MV-4-11 (cell line): ENCODE measurements at places on chromosomes 1 and 21.

DNA sequence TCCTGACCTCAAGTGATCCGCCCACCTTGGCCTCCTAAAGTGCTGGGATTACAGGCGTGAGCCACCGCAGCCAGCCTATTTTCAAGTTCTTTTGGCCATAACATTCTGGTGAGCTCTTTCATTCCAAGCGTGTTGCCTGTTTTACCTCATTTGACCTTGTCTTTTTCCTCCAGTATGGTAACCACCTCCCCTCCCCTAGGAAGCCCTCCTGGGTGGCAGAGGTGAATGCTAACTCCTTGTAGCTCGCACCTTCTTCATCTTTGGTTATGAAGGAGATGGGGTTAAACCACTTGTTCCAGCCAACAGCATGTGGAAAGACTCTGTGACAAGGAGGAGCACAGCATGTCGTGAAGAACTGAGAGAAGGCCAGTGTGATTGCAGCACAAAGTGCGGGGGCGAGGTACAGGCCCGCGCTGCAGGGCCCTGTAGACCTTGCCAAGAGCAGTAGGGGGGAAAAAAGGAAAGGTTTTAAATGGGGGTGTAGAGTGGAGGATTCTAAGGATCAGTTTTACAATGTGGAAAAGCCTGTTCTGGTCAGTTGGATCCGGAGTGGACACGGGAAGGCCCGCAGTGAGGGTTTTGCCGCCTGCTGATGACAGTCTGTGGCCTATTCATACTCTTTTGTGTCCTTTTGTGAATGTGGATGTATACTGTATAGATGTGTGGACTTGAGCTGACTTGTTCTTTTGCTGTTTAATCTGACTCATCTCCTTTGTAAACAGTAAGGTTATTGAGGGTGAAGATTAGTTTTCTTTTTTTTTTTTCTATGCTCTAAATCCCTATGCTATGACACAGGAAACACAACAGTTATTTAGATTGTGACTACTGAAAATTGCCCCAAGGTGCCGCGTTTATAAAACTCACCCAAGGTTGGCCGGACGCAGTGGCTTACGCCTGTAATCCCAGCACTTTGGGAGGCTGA is 7.5 kb upstream of the ZNF436 start:
- DNase-seq: no peak

DNA sequence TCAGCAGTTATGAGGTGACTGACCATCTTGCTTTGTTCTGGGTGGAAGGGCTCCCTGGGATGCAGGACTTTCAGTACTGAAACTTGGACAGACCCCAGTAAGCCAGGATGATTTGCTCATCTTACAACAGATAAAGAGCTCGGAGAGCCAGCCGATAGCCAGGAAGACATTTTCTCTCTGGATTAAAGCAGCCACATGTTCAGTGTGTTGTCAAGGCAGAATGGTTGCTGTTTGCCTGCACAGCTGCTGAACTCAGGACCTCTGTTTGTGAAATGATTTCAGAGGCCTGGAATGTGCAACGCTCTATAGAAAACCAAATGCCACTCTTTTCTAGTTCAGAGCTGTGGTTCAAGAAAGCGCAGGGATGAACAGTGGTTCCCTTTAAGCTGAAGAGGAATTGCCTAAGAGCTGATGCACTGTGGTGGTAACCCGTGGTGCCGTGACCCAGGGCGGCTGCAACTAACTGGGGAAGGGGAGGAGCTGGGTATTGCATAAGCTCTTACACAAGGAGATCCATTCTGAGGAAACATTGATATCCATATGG is 40.7 kb downstream of the CASQ2 start:
- DNase-seq: peak; percentile 99

- no peak for DNase-seq
These were observed 9.9 kb upstream of the TDRD10 start for GRCh38 chr1:154492115-154492514.

DNA sequence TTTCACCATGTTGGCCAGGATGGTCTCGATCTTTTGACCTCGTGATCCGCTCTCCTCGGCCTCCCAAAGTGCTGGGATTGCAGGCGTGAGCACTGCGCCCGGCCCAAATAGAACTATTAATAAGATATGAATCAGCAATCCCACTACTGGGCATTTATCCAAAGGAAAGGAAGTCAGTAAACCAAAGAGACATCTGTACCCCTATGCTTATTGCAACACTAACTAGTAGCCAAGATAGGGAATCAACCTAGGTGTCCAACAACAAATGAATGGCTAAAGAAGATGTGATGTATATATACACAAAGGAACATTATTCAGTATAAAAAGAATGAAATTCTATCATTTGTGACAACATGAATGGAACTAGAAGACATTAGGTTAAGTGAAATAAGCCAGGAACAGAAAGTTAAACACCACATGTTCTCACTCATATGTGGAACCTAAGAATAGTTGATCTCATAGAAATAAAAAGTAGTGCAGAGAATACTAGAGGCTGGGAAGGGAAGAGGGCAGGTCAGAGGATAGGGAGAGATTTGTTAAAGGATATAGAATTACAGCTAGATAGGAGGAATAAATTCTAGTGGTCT is 48.8 kb downstream of the XPR1 start:
- peak; percentile 50 for DNase-seq

GRCh38 chr1:203340112-203340790 is 10.7 kb downstream of the FMOD start:
- peak; percentile 68 for DNase-seq

DNA sequence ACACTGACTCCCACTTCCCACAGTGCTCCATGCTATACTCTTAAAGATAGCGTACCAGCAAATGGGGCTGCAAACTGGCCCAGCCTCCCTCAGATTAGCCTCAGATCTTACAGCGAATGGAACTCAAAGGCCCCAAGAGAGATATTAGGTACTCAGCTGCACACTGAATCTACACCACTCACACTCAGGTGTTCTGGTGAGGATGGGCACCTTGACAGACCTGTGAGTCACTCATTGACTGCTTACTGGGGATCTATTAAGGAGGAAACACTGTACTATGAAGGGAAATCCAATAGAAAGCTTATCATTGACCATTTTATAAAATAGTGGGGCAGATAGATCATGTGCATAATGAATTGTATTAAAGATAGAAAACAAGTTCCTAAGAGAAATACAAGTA is 164.3 kb upstream of the ATP1B1 start:
- no peak for DNase-seq

DNA sequence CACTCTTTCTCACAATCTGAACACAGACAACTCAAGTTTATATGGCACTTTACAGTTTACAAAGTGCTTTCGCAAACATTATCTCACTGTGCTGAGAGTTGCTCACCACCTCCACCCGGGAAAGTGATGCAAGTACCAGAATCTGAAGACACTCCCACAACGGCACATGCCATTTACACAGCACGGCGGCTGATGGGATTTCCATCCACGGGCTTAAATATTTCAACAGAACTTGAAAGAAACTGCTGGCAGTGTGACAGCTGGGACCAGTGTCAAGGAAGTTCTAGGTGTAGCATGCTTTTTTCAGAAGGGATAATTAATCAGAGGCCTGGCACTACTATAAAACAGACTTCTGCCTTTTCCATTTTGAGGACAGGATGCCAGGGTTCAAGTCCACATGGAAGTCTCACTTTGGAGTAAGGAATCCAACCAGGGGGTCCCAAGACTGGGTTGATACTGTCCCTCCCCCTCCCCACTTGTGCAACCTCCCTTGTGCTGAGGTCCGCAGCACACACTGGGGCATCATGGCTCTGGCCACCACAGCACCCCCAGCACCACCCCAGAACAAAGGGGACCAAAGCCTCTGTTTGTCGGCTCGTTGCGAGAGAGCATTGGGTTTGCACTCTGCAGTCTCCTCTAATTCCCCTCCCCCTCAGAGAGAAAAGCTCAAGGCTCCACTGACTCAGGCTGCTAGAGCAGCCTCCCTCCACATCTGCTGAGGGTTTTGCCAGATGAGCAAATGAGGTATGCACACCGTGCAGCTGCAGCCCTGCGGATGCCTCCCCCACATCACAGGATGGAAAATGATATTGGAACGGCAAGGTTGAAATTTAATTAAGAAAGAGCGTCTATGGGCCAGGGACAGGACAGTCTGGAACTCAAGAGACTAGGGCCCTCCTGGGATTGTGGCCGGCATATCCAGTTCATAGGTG is 154.9 kb downstream of the TGFBR3 start:
- peak; percentile 80 for DNase-seq

DNA sequence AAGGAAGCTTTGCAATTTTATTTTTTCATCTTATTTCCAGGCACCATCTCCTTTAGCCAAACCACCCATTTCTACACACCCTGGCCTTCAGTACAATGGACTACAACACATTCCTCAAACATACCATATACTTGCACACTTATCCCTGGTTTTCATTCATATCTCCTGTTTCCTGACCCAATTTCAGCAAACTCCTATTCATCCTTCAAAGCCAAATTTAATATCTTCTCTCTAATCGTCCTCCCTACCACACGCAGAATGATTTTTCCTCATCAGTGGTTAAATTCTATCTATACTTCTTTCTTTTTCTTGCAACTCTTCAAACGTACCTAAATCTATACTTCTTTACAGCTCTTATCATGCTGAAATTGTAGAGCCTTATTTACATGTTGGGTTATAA is 2.9 kb downstream of the DENND2C start:
- DNase-seq: no peak

DNA sequence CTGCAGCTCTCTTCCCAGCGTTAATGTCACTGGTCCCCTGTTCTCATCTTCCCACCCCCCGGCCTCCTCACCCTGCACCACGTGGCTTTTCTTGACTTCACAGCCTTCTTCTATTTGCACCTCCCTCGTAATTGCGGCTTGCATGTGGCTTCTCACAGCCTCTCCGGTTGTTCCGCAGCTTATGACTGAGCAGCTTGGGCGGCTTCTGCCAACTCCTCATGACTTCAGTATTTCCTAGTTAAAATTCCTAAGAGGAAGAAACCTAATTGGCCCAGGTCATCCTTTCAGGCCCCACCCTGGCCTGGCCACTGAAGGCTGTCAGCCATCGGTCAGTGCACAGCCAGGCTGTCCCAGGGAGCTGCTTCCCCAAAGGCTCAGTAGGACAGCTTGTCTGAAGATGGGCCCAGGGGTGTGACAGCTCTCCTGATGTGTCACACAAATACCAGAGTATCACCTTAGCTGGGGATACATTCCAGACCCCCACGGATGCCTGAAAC is 8.6 kb upstream of the RERE start:
- DNase-seq: no peak

GRCh38 chr1:224493269-224493668 is 58.7 kb upstream of the WDR26 start:
- DNase-seq: no peak

- DNase-seq: no peak
These were observed 74.0 kb downstream of the MAB21L3 start for GRCh38 chr1:116185161-116185701.

GRCh38 chr1:21930629-21931170 is 6.4 kb downstream of the HSPG2 start:
- DNase-seq: no peak

- peak; percentile 44 for DNase-seq
These were observed 18.1 kb downstream of the LRIF1 start for GRCh38 chr1:110945626-110946025.

GRCh38 chr1:55039342-55040082 is at the start of gene PCSK9:
Gene PCSK9 (plus strand): TSS chr1:55039548. CDS start chr1:55039838, 290 bp downstream.
- no peak for DNase-seq

DNA sequence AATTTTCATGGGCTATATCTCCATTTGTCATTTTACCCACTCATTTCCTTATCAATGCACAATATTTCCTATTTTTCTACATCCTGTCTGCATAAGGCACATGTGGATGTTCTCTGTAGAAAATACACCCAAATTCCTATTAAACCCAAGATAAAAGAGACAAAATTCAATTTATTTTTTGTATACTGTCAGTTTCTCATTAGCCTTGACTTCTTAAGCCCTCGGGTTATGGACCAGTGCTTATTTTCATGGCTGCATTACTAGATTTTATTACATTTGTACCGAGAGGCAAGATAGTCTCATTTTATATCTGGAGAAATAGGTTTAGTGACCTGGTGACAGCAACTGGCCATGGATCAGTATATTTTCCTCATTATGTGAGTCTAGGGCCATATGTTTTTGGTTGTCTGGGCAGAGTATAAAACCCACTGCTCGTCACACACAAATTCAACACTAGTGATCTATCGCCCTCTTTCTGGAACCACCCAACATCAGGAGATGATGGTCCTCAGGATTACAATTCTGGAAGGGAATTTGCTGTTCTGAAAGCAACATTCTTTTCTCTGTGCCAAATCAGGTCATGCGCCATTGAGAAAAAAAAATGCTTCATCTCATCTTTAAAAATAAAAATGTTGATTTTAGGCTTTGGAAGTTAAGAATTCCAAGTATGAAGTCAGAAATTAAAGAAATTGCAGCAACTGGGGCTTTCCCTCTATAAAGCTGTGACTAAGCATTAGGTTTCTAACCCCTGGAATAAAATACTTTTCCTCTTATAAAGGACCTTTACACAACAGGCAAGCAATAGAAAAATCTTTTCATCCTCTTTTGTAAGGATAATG is 81.4 kb downstream of the ASTN1 start:
- DNase-seq: no peak

DNA sequence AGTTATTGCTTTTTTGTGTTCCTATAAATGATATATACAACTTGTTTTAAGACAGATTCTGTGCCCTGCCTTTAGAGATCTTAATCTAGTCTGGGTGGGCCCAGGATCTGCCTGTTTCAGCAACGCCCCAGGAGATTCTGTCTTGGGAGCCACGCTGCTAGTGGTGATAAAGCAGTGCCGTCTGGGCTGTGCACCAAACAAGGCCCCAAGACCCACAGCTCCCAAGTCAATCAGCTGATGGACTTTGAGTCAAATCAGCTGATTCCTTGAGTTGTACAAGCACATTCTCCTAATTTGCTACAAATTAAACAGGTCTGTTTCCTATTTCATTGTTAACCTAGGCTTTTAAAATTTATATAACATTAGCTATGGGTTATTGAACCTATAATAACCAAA is 15.7 kb upstream of the SLC44A3 start:
- DNase-seq: no peak

DNA sequence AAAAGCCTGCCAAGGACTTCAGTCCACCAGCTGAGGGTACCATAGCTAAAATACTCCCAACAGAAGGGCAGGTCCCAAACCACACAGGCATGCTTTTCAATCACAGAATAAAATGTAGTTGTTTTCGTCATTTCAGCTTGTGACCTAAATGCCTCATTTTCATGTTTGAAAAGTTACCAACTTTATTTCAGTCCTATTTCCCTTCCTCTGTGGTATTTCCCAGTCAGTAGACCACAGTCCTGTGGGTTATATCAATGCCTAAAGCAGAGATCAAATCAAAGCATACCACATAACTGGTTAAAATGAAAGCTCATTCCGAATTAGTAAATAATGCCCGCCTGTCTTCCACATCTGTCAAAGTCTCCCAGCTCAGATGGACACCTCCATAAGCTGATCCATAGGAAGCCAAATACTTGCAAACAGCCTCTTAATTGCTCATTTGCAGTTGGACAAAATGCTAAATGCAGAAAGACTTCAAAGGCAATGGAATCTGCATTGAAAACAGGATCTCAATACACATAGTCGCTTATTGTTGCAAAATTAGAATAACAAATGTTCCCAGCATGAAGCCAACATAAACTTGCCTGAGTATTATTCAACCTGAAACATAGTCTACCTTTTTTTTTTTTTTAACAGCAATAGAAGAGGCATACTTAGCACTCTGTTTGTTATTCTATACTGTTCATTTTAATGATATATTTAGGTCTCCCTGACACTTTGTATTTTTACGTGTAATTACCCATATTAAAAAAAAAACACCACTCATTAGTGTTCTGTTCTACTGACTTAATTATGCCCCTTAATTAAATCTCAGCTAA is 53.9 kb downstream of the NR5A2 start:
- no peak for DNase-seq

GRCh38 chr1:70891051-70891843 is 156.4 kb downstream of the PTGER3 start:
- DNase-seq: peak; percentile 19

- DNase-seq: no peak
These were observed 28.9 kb downstream of the OBSCN start for GRCh38 chr1:228236744-228237143.

GRCh38 chr21:17482928-17483327 is 29.9 kb upstream of the CXADR start:
- DNase-seq: no peak
